ENCODE measurements at places on chromosomes 5 and 9. TPM values are rescaled to one million over a fixed set of nuclear protein-coding genes. Genes with fewer than 3 reads are reported as not detected.
A peak's percentile ranks its signal among the peaks of the same experiment; 100 is the strongest.

DNA sequence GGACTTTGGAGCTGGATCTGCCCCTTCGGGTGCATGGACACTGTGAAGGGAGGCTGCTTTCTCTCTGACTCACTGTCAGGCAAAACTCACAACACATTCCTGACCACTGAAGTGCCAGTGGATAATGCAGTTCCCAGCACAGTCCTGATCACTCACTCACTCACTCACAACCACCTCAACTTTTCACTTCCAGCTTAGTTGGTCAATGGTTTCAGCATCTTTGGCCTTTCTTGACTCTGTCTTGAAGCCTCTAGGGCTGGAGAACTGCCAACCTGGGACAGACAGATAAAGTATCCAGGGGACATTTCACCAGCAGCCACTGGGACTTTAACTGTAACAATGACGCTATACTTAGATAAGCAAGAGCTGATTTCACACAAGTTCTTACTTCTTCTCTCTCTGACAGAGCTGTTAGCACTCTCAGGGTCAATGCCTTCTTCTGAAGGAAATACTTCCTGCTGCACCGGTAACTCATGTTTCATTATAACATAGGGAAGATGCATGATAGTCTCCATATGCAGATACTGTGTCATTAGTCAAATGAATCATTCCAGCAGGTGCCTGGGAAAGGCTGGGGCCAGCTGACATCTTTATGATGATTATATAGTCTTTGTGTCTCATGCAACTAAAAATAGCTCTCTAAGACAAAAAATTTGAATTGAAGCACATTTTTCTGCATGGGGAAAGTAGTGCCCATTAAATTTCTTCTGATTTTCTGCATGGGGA lies 499.0 kb downstream of the SEMA5A start:
- no peak for DNase-seq

GRCh38 chr9:112487008-112487798 lies 576 bp downstream of the KIAA1958 start:
- peak; percentile 63 for DNase-seq

DNA sequence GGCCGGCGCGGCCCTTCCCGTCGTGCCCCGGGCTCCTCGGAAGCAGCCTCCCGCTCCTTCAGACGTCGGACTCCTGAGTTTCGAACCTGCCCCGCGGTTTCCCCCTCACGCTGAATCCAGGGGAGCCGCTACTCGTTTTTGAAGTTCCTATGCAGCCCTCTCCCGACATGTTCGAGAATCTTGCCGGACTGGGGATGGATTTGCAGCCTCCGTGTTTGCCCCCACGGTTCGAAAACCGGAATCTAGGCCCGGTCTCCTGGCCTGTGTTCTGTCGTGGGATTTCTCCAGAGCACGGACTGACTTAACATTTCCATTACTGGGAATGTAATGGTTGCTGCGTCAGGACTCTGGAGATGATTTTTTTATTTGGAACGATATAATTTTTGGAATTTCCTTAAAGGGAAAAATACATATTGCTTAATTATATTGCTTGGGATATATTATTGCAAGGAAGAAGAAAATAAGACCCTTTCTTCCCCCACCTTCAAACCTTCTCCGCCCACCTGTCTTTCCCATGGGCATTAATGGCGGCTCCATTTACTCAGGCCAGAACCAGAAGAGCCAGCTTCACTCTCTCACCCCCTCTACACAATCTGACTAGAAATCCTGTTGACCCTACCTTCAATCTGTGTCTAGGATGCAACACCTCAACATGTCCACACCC lies 8.5 kb upstream of the MGAT1 start:
- DNase-seq: no peak

DNA sequence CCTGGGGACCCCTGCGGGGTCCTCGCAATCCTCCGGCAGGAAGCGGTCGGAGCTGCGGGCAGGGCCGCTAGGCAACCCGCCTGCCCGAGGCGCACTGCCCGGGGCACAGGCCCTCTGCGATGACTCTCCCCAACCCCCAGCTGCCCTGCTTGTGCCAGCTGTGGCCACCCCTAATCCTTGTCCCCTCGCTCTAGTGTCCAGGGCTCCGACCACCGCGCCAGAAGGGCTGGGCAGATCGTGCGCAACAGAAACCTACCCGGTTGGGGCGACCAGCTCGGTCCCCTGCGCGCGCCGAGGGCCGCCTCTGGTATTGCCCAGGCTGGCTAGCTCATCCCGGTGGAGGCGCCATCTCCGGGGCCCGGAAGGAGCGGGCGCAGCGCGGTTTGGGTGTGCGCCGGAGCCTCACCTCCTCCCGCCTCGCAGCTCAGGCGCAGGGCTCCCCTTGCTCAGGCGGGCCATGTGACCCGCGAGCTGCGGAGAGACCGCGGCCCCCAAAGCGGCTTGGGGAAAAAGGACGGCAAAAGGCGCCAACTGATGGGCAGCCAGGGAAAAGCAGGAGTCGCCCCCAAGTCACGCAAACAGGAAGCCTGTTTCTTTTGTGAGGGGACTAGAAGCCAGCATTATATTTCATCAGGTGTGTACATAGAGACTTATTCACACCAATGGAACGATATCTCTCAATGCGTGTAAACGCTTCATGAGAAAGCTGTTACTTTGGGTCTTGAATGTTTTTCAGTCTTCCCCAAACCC lies 46.8 kb upstream of the RNF20 start:
- DNase-seq: no peak

- no peak for DNase-seq
Observed at GRCh38 chr5:78002690-78003089, 226.6 kb upstream of the TBCA start.

DNA sequence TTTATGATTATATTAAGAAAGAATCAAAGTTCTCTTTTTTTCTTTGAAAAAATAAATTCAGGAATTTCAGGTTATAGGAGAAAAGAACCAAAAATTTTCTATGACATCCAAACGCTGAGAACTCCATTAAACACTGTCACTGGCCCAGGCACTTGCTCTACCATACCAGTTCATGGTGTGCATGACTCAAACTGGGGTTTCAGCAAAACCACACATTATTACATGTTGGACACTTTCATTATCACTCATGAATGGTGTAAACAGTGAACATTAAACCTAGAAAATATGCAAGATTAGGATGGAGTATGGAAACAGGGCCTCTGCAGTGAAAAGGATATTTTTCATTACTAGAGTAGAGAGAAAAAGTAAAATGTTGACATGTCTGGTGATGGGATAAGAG lies 369.9 kb upstream of the FAM174A start:
- DNase-seq: no peak

DNA sequence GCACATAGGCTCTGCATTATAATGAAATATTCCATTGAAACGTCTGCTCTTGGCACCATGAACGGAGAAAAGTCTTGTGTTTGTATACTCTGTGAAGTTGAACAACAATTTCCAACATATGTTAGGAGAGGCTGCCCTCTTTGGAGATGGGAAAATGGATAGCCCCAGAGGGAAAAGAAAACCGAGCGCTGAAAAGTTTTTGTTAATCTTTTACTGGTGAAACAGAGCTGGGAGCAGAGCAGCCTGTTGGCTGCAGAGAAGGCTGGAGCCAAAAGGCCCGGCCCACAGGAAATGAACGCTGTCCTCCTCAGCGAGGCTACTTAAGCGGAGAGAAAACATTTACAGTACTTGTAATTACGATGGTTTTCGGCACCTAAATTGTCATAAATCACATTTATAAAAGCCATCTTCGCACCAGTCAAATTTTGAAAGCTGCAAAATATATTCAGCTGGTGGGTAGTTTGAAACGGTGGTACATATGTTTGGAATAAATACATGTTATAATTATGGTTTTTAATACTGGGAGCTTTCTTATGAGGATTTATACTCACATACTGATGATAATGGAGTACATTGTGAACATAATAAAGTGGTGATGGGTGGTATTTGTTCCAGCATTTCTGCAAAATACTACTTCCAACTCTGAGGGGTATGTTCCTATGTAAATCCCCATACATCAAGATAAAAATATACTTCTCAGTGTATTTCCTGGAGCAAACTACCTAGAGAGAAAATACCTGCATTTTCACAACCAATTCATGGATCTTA lies 129.6 kb upstream of the CNTLN start:
- no peak for DNase-seq

Gene SLC23A1
- 0.39 TPM for total RNA-seq

Gene CTSV
- 9.6 TPM for total RNA-seq

Gene SKIC3
- 30.0 TPM for total RNA-seq

Gene ZFP37
- not detected for total RNA-seq

Gene IGFBPL1
- total RNA-seq: not detected
